ENCODE measurements at places on chromosomes 3 and 15. TPM values are rescaled to one million over a fixed set of nuclear protein-coding genes. Genes with fewer than 3 reads are reported as not detected.

KY gene
- not detected for total RNA-seq

TM6SF1 gene
- total RNA-seq = not detected

PXYLP1 gene
- total RNA-seq = 22.8 TPM

ZPLD1 gene
- not detected for total RNA-seq

FBXO40 gene
- total RNA-seq = not detected

ROBO2 gene
- 0.09 TPM for total RNA-seq

GP9 gene
- total RNA-seq = not detected

XIRP1 gene
- not detected for total RNA-seq

DAZL gene
- total RNA-seq = not detected

SPSB4 gene
- total RNA-seq = not detected

GOLGA8N gene
- 0.41 TPM for total RNA-seq

CDC25A gene
- 35.5 TPM for total RNA-seq

DVL3 gene
- total RNA-seq = 83.9 TPM

MYZAP gene
- total RNA-seq = 4.3 TPM

SPATA12 gene
- total RNA-seq = 0.16 TPM

ADCY5 gene
- 0.91 TPM for total RNA-seq

NPTN gene
- total RNA-seq = 124 TPM

PCBP4 gene
- total RNA-seq = 46.5 TPM

RHCG gene
- total RNA-seq = not detected

FSTL1 gene
- total RNA-seq = 1.4 TPM

ACOX2 gene
- 9.5 TPM for total RNA-seq

ATP13A5 gene
- total RNA-seq = not detected

HCLS1 gene
- total RNA-seq = 0.45 TPM

CFAP161 gene
- total RNA-seq = not detected

FOXB1 gene
- total RNA-seq = not detected

GOLGA8J gene
- total RNA-seq = not detected

ST8SIA2 gene
- total RNA-seq = not detected

ITIH4 gene
- 3.7 TPM for total RNA-seq

SOX2 gene
- total RNA-seq = 34.1 TPM

PRRT3 gene
- total RNA-seq = 1.1 TPM

CCDC54 gene
- total RNA-seq = not detected

CADM2 gene
- not detected for total RNA-seq

PLSCR5 gene
- total RNA-seq = not detected

CLEC3B gene
- 1.1 TPM for total RNA-seq

HACD3 gene
- 118 TPM for total RNA-seq

C3orf22 gene
- not detected for total RNA-seq

EID1 gene
- 63.6 TPM for total RNA-seq
